ENCODE measurements at places on chromosomes 6 and 20. TPM values are rescaled to one million over a fixed set of nuclear protein-coding genes. Genes with fewer than 3 reads are reported as not detected.

The PRL gene
- polyA plus RNA-seq: not detected

- no peak for DNase-seq
Measured at GRCh38 chr6:81791756-81792155, 39.3 kb upstream of the TENT5A start.

The GSTA2 gene
- polyA plus RNA-seq: 0.38 TPM

The SEMG1 gene
- not detected for polyA plus RNA-seq

- DNase-seq: no peak
Measured at GRCh38 chr6:14732226-14732843, 513.5 kb upstream of the JARID2 start.

The PTCRA gene
- 0.45 TPM for polyA plus RNA-seq

- DNase-seq: no peak
Measured at GRCh38 chr6:42315259-42315990, 97.8 kb upstream of the MRPS10 start.

GRCh38 chr20:10369723-10370090 lies 64.3 kb downstream of the MKKS start:
- DNase-seq: peak; percentile 9

GRCh38 chr20:3811467-3812258 lies 8.7 kb upstream of the AP5S1 start:
- DNase-seq: peak; percentile 99

The ARMH2 gene
- not detected for polyA plus RNA-seq

DNA sequence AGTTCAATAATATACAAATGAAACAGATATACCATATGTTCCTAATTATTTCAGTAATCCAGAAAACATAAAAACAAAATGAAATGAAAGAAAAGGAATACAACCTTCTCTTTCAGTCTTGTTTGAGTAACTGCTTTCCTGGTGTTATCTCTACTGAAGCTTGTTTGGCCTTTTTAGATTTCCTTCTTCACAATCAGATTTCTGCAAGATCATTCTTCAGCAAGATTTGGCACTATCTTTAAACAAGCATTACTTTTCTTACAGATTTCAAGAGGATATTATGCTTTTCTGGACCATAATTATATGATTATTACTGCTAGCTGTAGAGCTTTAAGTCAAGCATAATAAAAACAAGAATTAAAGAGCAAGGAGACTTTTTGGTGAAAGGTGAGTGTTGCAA lies 120.2 kb downstream of the MYB start:
- no peak for DNase-seq

DNA sequence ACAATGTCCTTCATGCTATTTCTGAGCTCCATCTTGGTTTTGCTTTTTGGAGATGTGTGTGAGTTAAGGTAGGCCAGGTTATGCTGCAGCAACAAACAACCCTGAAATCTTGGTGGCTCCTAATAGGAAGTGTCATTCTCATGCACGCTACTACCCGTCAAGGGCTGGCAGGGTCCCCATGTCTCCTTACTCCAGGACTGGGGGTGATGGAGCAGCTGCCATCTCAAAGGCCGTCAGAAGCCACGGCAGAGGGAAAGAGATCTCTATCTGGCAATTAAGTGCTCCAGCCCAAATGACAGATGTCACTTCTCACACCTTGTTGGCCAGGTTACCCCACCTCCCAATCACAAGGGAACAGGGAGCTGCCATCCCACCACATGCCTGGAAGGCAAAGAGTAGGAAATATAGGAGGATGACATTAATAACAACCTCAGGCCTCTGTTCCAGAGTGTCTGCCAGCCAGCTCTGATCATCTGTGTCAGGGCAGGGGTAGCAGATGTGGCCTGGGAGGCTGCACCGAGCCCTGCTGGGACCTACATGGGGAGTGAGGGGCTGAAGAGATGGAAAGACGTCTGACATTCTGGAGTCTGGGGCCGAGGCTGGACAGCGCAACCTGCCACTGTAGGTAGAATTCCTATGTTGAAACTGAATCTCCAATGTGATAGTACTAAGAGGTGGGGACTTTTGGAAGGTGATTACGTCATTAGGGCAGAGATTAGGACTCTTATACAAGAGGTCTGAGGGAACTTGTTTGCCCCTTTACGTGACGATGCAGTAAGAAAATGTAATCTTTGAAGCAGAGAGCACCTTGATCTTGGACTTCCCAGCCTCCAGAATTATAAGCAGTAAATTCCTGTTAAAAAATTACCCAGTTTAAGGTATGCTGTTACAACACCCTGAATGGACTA lies 4.8 kb upstream of the SDCBP2 start:
- DNase-seq: no peak

- no peak for DNase-seq
Measured at GRCh38 chr6:118965371-118965770, 30.4 kb upstream of the MCM9 start.

GRCh38 chr6:45438151-45438550 lies 60.4 kb upstream of the SUPT3H start:
- no peak for DNase-seq

GRCh38 chr6:70113171-70113570 lies 189.7 kb downstream of the COL9A1 start:
- DNase-seq: no peak

The RIPPLY2 gene
- polyA plus RNA-seq: not detected

GRCh38 chr6:53540129-53540692 lies 4.7 kb downstream of the GCLC start:
- no peak for DNase-seq

GRCh38 chr6:77034161-77034560 lies 429.1 kb downstream of the HTR1B start:
- no peak for DNase-seq
